Mucosa of gallbladder (tissue), 1 donor: ENCODE measurements at places on chromosomes 2 and 18.

GRCh38 chr18:35826477-35826876 is 146.0 kb upstream of the RMP24 start:
- DNase-seq = no peak

GRCh38 chr18:77560341-77560992 is 310.8 kb downstream of the GALR1 start:
- DNase-seq = no peak

- no peak for DNase-seq
Observed at GRCh38 chr2:55810622-55811020, 113.0 kb downstream of the EFEMP1 start.

DNA sequence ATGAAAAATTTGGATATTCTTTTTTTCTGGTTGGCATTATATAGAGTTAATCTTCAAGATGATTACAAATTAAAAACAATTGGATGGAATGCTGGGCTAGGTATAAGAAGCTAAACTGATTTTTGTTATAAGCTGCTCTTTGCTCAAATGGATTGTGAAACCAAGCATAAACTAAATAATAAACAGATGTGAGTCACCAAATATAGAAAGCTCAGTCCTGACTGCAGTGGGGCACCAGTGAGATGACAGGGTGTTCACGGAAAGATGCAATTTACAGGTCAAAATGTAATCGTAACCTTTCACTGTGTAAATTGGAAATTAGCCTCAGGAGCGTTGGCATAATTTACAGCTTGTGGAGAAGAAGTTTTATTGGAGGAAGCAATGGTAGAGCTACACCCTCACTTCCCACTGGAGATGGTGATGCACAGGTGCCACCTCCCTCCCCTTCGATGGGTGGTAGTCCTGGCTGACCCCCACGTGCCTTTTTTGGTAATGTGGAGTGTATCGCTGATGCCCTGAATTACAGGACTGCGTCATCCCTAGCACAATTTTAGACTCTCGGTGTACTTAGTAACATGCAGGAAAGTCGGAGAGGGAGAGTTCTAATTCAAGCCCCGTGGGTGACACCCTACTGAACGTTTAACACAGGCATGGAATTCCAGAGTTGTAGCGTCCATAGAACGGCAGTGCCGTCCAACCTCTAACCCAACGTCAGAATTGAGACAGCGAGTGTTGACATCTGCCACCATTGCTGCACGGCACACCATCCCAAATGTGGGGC is 73.9 kb upstream of the NFATC1 start:
- DNase-seq = no peak

DNA sequence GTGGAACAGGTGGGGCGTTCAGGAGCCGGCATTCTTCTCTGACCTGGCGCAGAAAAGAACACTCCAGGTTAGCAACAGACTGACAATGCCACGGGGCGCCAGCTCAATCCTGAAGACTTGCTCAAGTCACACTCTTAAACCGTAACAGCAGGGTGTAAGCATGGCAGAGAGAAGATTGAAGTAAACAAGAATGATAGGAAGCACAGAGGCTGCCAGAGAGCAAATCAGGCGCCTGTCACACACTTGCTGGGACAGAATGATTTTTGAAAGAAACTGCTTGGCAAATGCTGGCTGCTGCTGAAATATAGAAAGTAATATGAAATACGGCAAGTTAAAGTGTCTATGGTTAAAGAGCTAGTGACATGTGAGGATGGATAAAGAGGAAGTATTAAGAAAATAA is 80.5 kb downstream of the MEP1B start:
- DNase-seq = no peak
